ENCODE measurements at places on chromosomes 4 and X.
A peak's percentile ranks its signal among the peaks of the same experiment; 100 is the strongest.

DNA sequence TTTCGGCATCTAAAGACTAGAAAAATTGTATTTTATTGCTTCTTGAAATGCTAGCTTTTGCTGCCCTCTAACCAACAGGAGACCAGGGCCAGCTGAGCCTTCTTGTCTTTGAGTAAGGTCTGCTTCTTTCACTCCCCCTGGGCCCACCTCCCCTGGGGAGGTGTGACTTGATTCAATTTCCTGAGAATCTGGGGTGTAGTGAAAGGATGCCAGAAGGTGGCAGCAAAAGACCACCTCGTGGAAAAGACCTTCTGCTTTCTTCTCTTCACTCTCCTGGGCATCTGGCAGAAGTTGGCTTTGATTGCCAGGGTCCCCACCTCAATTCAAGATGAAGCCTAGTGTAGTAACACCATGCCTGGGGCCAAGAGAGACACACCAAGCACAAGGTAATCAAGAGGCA is 96.5 kb upstream of the MAOA start:
- DNase-seq = peak; percentile 36

DNA sequence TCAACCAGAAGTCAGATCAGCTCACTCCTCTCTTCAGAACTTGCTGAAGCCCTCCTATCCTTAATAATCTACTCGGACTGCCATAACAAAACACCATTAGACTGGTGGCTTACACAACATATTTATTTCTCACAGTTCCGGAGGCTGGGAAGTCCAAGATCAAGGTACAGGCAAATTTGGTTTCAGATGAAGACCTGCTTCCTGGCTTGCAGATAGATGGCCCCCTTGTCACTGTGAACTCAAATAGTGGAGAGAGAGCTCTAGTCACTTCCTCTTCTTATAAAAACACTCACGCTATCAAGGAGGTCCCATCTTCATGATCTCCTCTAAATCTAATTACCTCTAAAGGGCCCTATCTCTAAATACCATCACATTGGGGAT is 125.1 kb downstream of the CAMK2D start:
- no peak for DNase-seq

GRCh38 chr4:129233691-129234090 is 137.7 kb downstream of the C4orf33 start:
- no peak for DNase-seq

DNA sequence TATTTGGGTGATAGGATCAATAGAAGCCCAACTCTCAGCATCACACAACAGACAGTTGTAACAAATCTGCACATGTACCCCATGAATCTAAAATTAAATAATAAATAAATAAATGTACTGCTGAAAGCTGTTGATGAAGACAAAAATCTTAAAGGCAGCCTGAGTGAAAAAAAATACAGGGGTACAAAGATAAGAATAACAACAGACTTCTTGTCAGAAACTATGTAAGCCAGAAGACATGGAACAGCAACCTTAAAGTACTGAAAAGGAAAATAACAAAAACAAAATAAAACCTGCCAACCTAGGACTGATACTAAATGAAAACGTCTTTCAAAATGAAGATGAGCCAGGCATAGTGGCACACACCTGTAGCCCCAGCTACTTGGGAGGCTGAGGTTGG is 25.0 kb upstream of the PDLIM5 start:
- no peak for DNase-seq

- no peak for DNase-seq
These were observed 41.3 kb downstream of the C4orf50 start for GRCh38 chr4:5976921-5977320.

DNA sequence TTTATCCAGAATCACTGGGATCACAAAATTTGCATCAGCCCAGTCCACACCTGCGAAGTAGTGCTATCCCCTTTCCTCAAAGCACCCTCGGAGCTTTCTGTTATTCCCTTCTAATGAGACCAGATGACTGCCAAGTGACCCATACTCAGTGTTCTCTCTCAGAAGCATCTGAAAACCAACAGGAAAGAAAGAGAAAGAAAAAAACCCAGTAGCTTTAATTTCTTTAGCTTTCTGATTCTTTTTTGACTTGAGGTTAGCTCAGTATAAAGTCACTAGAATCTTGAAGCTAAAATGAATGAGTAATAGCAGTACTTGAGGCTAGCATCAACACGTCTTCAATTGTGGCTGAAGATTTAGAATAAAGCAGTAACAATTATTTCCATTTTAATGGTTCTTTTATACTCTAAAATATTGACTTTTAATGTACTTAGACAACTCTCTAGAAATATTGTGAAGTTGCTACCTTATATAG is 124.4 kb downstream of the ANK2 start:
- DNase-seq = no peak

DNA sequence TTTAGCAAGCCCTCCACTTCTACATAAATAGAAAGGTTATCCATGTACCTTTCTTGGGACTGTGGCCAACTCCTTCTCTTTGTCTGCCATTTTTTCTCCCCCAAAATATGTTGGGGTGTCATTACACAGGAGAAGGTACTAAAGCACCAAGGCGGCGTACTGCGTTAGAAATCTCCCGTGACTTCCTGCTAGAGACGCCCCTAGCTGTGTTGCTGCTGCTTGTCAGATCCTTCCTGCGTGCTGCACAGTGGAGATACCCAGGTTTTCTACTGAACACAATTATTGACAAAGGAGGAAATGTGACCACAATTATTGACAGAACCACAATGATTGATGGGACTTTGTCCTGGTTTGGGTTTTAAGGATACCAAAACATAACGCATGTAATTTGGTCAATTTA is 97.7 kb downstream of the EFHC2 start:
- DNase-seq = no peak

DNA sequence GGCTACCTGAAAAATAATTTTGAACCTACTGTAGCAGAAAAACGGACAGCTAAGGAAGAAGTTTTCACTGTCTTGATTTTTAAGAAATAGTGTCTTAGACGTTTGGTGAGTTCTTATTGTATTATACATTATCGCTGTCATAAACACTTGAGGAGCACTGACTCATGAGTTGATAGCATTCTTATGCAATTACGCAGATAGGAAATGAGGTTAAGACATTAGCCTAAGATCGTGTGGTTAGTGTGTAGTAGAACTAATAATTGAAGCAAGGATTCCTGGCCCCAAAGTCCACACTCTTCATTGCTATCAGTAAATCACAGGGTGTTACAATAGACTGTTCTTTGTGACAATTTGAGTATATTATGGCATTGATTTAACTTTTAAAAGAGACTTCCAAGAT is 238.1 kb downstream of the ARAP2 start:
- DNase-seq = no peak

- no peak for DNase-seq
These were observed 285.3 kb downstream of the ANKRD50 start for GRCh38 chr4:124427095-124427767.

- DNase-seq = no peak
These were observed 9.5 kb downstream of the BCOR start for GRCh38 chrX:40088299-40088625.

- peak; percentile 41 for DNase-seq
These were observed at the start of gene ARMCX2 for GRCh38 chrX:101659601-101660063. ARMCX2 (minus strand) TSS chrX:101659850; CDS start chrX:101657588, 2,262 bp downstream.

DNA sequence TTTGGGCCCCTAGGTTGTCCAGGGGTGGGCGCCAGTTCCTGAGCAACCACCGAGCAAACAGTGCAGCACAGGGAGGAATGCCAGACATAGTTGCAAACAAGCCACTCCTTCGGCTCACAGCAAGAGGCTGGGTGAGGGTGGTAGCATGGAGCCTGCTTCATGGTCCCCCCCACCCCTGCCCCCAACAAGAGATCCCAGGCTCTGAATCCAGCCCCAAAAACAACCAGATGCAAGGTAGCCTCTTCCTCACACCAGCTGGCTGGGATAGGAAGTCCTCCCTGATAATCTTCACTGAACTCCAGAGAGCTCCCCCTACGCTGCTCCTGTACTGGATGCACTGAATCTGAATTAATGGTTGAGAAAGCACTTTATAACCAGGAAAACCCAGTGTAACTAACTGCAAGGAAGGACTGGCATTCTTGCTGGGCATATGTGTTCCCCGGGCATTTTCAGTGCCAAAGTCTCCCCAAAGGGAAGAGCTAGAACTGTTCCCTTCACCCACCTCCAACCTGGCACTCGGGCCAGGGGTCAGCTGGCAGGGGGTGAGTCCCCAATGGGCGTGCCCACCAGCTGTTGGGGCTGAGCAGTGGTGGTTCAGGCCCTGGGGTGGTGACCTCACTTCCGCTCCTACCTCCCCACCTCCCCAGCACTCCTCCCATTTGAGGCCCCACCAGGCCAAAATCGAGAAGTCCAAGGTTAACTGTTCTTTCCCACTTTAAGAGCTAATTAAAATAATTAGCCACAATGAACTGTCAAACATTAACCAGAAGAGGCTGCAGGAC is 1.5 kb downstream of the ELF4 start:
- DNase-seq = peak; percentile 65

GRCh38 chr4:152817331-152817730 is 37.6 kb downstream of the ARFIP1 start:
- DNase-seq = no peak

DNA sequence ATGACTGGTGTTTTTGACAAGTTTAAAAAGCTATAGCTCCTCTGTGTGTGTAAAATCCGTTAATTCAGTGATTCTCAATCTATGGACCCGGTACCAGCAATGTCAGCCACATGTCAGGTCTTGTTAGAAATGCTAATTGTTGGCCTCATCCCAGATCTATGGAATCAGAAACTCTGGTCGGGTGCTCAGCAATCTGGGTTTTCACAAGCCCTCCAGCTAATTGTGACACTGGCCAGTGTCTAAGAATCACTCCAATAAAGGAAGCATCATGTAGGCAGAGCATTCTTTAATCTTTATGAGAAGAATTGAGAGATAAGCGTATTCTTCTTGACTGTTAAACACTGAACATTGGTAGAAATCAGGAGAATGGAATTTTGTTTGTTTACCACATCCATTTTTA is 1498.2 kb upstream of the TENM3 start:
- DNase-seq = no peak

GRCh38 chr4:87462102-87462501 is 39.7 kb downstream of the NUDT9 start:
- DNase-seq = no peak

GRCh38 chr4:139957986-139958738 is 195.8 kb downstream of the MAML3 start:
- no peak for DNase-seq

DNA sequence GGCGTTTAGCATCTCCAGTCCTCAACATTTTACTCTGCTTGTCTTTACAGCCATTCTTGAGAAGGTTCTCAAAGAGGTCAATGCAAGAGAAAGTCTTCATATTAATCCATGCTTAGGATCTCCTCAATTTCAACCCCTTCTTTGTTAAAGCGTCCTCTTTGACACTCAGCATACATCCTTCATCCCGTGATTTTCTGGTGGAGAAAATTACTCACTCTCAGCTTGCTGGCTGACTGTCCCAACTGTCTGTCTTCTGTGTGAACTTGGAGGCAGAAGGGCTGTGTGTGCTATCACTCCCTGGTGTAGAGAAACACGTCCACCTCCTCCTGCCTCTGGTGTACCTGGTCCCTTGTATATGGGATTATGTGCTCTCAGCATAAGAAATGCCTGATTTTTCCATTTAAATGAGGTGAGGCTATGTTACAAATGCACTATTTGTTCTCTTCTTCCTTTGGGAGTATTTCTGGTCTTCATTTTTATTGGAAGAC is 57.8 kb downstream of the GALNT7 start:
- DNase-seq = no peak

- DNase-seq = no peak
These were observed 88.1 kb downstream of the RTL5 start for GRCh38 chrX:72043636-72044035.

DNA sequence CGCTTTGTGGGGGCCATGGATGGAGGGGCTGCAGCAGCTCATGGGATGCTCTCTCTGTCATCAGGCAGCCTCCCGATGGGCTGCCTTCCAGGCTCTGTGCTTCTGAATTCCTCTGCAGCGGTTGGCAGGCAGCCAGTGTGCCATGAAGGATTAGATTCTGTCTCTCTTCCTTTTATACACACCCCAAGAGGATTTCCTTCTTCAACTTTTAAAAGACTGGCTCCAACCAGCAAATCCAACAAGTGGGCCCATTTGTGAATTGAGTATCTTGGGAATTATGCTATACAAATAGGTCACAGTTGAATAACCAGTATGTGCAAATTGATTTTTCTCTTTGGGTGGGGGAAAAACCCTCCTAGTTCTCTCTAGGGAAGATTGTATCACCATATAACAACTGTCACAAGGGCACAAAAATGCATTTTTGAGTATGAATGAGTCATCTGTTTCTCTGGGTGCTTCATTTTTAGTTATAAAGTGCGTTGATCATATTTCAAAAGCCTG is 96.8 kb upstream of the FAT1 start:
- no peak for DNase-seq

- DNase-seq = no peak
These were observed 45.2 kb downstream of the ADD1 start for GRCh38 chr4:2888886-2889285.

GRCh38 chr4:16896881-16897750 is 1.3 kb downstream of the LDB2 start:
- no peak for DNase-seq

DNA sequence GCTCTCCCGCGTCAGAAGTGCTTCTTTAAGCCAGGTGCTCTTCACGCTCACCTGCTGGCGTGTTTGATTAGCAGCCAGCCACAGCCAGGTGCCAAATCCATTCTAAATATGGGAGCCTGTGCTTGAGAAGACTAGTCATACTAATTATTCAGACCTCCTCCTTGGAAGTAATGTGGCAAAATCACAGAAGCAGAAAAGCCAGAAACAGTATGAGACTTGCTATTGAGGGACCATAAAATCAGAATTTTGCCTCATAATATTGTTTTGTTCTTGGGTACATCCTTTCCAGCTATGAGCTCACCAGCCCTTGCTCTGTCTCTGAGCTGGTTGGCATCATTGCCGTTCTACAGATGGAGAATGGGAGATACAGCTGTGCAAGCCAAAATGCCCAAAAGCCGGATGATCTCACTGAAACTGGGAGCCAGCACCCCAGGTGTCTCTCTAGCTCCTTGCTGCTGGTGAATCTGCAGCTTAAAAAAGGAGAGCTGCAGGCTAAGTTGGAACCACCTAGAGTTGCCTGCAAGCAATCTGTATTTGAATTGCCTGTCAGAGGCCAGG is 205.4 kb downstream of the SHROOM3 start:
- DNase-seq = no peak

- DNase-seq = no peak
These were observed 69.8 kb upstream of the CAPN6 start for GRCh38 chrX:111340054-111340453.

GRCh38 chr4:56821381-56822243 is at the start of gene SPINK2:
SPINK2 (minus strand) TSS chr4:56821701; CDS start chr4:56821662, 39 bp downstream.
- peak; percentile 2 for DNase-seq

DNA sequence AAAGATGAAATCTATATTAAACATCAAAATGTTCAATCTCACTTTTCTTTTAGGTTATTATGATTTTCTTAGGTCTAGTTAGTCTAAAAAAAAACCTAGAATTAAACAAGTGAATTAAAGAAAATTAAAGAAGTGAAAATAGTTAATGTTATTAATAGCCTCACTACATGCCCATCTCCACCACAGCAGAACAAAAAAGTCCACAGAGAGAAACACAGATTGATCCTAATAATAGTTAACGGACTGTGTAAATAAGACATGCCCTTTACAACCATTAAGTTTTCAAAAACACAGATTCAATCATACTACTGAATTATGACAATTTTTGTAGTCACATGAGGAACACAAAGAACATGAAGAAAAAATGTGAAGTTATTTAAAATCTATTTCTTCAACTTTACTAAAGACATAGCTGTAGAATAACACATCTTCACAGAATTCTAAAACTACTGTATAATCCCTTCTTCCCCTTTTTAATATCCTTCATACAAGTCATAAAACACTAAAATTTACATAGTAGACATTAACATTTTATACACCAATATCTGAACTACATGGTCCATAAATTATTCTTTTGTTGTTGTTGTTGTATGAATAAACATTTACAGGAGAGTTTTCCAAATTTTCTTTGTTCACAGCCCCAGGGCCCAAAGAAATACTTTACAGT is 15.3 kb downstream of the HELQ start:
- no peak for DNase-seq
